ACHN (cell line): ENCODE measurements at places on chromosomes 11 and 22.

- peak; percentile 22 for DNase-seq
Measured at GRCh38 chr11:75140269-75141138, 10.4 kb upstream of the SLCO2B1 start.

DNA sequence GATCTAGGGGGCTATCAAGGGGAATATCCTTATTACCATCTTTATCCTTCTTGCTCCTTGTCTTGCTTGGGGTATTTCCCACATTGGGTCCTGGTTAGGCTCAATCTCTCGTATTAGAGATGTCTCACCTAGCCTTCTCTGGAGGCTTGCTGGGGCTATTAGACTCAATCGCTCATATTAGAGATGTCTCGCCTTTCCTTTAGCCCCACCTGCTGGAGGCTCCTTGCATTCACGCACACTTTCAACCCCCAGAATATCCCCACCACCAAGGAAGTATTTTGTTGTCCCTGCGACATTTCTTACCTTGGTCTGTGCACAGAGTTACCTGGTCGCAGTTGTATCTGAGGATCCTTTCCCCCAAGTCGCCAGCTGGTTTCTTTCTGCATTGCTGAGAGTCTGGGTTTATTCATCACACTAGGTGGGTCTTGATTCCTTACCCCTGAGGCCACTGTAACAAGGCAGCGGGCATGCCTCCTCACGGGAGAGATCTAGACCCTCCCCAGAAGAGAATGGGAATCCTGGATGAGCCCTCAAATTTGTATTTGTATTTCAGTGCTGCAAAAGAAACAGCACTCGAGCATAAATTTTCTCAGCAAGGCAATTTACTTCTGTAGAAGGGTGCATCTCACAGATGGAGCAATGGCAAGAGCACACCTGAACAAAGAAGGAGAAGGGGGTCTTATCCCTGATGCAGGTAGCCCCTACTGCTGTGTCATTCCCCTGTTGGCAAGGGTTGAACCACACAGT, 15.9 kb upstream of the HYLS1 start:
- peak; percentile 25 for DNase-seq

- DNase-seq = no peak
Measured at GRCh38 chr11:60848714-60849151, 6.8 kb downstream of the CCDC86 start.

DNA sequence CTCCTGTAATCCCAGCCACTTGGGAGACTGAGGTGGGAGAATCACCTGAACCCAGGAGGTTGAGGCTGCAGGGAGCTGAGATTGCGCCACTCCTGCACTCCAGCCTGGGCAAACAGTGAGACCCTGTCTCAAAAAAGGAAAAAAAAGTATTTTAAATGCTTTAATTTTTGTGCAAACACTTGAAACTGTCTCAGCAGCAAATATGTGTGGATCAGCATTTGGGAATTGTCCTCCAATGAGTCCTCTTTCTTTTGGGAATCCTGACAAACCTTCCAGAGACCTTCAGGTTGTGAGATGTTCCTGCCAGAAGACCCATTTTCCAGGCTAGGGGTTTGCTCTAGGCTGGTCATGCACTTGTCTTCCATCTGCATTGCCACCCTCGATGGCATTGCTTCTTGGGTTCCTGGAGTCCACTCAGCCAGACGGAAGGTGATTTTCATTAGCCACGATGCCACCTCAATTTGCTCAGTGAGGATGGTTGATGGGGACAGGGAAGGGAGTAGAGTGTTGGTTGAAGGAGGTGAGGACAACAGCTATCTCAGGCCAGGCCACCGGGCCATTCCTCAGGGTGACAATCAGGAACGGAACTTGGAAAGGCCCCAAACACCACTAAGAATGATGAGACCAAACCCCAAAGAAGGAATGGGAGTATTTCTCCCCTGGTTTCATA, 55.4 kb downstream of the ST14 start:
- no peak for DNase-seq

DNA sequence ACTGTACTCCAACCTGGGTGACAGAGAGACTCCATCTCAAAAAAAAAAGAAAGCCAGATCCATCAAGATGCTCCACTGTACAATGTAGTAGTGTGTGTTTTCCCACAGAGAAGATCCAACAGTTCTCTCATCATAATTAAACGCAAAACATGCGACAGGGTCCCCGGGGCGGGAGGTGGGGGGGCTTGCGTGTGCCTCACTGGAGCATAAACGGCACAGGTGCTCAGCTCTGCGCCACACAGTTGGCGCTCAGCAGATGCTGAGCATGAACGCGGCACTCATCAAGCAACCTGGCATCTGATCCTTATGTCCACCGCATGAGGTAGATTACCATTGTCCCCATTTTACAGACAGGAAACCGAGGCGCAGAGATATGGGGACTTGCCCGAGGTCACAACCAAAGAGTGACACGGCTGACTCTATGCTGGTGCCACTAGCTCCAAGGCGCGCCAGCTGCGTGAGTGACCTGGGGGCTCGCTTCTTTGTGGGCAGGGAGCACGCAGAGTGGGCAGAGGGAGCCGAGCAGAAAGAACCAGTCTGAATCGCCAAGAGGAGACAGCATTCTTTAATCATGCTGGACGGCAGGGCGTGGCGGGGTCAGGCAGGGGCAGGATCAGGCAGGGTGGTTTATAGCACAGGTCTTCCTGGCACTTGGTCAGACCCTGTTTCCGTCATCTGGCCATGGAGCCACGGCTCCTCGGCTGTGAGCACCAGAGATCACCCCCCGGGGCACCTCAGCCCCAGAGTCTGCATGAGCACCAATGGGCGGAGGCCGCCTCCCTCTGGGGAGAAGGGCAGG, 8.2 kb downstream of the C1QTNF6 start:
- no peak for DNase-seq

DNA sequence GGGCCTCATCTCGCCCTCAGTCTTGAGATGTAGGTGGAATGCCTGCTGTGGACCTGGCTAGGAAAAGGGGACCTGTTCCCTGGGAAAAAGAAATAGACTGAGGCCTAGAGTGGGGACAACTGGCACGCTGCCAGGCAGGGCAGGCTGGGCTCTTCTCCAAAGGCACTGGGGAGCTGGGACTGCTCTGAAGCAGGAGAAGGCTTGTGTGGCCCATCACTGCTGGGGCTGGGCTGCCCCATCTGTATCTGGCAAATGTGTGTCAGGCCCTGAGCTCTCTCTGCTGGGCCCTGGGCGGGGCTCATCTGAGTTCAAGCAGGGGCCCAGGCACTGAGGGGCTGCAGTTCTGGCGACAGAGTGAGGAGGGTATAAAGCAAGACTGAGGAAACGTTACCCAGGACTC, 32.9 kb downstream of the ARVCF start:
- DNase-seq = no peak

GRCh38 chr22:44112191-44112590, 68.5 kb upstream of the PARVG start:
- no peak for DNase-seq

- DNase-seq = no peak
Measured at GRCh38 chr11:69981119-69981784, 96.9 kb upstream of the ANO1 start.

DNA sequence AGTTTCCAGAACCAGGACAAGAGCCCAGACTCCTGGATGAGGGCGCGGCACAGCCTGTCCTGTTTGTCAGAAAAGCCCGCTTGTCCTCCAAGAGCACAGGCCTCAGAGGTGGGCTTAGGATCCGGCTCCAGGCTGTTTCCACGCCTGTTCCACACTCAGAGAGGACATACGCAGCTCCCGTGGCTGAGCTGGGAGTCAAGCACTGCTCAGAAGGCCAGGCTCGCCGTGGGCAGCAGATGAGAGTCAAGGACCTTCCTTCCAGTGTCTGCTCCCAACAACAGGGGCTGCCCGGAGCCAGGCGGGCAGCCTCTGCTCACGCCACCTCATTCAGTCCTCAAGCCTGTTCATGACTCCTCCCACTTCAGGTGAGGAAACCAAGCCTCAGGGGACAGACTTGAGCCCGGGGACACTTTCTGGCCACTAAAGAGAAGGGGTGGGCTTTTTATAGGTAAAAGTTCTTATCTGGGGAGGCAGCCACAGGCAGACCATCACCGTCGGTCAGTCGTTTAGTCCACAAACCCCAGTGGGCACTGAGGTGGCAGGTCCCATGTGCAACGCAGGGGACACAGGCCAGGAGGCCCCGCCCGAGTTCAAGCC, 3.8 kb downstream of the CYB5R3 start:
- no peak for DNase-seq

DNA sequence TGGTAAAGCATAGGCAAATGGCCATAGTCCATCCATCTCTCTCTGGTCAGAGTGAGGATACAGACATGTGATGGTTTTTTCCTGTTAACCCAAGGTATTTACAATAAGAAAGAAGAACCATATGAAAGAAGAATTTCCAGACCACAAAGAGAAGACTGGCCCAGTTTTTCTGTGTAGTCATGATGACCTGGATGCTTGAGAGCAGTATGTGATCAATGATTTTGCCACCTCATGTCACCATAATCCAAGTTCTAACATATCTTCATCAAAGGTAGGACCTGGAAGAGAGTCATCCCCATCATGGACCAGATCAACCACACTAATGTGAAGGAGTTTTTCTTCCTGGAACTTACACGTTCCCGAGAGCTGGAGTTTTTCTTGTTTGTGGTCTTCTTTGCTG, at the start of gene OR4D6:
Gene OR4D6, plus strand, starts transcription at position 301 of the 400 bp plus-strand sequence. Its CDS starts 0 bp downstream, at position 301.
- DNase-seq = no peak

DNA sequence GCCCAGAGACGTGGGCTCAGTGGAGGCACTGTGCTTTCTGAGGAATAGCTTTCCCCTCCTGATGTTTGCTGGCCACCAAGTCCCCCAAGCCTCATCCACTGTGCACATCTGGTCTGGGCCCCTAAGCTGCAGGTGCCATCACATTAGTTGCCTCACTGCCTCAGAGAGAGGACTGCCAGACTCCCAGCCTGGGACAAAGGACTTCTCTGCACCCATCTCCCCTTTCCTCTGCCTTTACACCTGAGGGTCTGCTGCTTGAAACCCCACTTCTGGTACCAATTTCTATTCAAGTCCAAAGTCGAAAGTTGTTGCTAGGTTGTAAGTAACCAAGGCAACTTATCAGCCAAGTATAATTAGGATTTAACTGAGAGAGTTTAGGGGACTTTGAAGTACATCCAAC, 3.7 kb upstream of the LZTR1 start:
- no peak for DNase-seq

GRCh38 chr11:26144911-26145310, 187.0 kb upstream of the ANO3 start:
- DNase-seq = no peak

- no peak for DNase-seq
Measured at GRCh38 chr22:46044621-46045458, 67.9 kb upstream of the WNT7B start.
